ENCODE measurements at places on chromosomes 1 and 21.

GRCh38 chr1:26164036-26164860, 4.5 kb downstream of the C1orf232 start:
- no peak for DNase-seq

GRCh38 chr1:10867138-10867721, 70.8 kb upstream of the CASZ1 start:
- DNase-seq = peak; percentile 16

- DNase-seq = no peak
Measured at GRCh38 chr1:58231204-58231603, 315.3 kb downstream of the OMA1 start.

DNA sequence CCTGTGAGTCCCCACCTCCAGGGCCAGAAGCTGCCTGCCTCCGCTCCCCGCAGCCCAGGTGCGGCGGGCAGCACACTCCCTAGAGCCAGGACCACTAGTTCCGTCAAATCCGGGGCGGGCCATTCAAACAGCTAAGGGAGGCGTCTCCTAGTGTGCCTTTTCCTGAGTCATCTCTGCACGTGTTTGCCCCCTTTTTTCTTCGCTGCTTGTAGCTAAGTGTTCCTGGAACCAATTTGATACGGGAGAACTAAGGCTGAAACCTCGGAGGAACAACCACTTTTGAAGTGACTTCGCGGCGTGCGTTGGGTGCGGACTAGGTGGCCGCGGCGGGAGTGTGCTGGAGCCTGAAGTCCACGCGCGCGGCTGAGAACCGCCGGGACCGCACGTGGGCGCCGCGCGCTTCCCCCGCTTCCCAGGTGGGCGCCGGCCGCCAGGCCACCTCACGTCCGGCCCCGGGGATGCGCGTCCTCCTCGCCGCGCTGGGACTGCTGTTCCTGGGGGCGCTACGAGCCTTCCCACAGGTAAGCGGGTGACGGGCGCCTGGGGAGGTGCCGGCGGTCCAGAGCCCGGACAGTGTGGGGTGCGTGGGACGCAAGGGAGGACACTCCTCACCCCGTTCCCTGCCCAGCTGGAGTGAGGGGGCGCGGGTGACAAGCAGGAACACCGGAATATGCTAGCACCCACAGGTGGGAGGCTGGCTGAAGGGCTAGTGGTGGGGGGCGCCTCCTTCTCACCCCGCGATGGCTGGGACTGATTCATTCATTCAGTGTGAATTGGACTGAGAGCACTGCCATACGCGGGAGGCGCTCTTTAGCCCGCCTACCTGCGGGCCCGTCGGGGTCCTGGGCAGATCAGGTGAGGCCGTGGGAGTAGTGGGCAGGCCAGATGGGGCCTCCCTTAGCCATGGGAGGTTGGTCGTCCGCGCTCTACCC, at the start of gene TNFRSF8:
Gene TNFRSF8 (plus strand): TSS at position 163 of the 932 bp plus-strand sequence. CDS start 296 bp downstream, at position 459.
- DNase-seq = no peak

DNA sequence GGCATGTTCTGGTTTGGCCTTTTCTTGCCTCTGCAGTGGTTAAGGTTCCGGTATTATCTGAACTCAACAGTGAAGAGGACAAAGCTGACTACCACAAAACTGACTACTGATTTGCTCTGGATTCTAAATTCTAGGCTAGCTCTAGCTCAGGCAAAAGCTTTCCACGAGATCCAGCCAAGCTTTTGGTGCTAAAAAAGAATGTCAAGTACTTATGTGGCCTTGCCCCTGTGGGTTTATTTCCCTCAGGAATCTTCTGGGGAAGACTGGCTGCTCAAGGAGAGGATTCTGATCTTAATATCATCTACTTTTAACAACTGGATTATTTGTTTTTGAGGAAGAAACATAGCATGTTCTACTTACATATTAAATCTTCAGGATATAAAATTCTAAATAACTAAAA, 26.1 kb upstream of the MTMR11 start:
- no peak for DNase-seq

DNA sequence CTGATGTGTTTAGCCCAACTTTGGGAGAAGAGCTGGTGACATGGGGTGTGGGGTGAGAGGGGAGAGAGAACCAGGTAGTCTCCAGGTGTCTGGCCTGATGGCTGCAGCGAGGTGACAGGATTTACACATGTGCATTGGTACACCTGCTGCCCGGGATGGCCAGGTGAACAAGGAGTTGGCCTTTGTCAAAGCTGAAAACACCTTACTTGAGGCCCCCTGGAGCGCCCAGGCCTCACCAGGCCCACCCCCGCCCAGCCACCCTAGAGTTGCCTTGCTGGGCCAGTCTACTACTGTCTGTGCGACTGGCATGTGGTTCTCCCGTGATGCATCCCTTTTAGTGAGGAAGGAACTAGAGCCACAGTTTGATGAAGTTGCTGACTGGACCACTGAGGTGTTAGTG, 90.5 kb downstream of the ADARB1 start:
- no peak for DNase-seq

GRCh38 chr1:167328816-167329483, 108.3 kb downstream of the POU2F1 start:
- no peak for DNase-seq

GRCh38 chr1:16012590-16013219, 5.1 kb downstream of the HSPB7 start:
- no peak for DNase-seq

DNA sequence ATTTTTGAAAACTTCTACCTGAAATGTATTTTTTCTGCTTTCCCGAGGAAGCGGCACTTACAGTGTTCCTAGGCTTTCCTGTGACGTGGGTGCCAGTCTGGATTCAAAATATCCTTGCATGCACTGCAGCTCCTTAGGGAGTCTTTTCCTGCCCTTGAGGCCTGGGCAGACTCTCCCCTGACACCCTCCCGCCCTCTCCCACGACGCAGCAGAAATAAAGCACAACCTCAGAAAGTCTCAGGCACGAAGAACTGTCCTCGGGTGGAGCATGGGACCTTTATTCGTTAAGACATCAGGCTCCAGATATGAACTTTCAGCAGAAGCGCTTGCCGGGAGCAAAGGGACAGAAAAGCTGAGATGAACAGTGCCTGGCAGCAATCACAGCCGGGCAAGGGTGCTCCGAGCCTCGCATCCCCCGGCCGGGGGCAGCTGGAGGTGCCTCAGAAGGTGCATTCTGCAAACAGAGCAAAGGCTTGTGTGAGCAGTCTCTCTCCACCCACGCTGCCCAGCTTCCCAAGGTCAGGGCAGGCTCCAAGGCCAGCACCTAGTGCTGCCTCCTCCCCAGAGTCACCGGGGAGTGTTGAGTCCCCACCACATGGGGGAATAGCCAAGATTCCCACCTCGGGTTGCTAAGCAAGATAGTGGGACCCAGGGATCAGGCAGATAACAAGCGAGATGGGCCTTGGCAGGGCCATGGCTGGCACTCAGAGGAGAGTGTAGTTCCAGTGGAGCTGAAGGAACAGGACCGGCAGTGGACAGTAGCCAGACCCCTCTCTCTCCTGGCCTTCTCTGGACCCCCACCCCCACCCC, 3.2 kb downstream of the TFF3 start:
- DNase-seq = no peak

GRCh38 chr1:21342961-21343838, 52.9 kb upstream of the ECE1 start:
- DNase-seq = no peak

GRCh38 chr1:94679332-94680038, 137.9 kb upstream of the F3 start:
- DNase-seq = no peak

- no peak for DNase-seq
Measured at GRCh38 chr1:212457740-212458338, 25.1 kb downstream of the NENF start.

DNA sequence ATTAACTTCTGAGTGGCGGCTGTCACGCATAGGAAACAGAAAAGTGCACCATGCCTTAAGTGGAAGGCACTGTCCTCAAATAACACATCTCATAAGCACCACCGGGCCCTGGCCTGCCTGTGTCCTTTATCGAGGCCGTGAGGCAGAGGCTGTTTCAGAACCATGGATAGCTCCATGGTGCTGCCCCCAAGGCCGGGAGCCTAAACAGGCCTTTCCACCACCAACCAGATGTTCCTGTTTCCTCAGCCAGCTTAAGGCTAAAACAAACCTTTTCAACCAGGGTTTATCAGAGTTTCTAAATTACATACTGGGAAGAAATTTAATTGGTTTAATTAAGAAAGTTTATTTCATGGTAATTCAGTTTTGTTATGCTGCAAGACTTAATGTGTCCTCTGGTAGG, 114.4 kb downstream of the DMRTA2 start:
- DNase-seq = no peak

GRCh38 chr1:41323243-41323642, 38.0 kb upstream of the FOXO6 start:
- DNase-seq = no peak

DNA sequence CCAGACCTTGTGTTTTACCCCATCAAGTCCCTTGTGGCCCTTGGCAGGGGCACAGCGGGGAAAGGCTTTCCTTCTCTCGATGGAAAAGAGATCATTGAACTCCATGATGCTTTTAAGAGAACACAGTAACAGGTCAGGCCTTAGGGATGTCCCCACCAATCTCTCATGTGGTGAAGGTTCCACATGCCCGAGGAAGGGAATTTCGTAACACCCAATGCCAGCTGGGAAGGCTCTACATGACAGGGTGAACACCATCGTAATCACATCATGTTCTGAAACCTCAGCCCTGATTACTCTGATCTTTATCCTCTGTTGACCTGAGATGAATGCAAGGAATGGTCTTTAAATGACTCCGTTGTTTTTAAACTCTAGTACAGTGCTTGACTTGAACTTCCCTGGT, 105.5 kb upstream of the SPAG17 start:
- DNase-seq = no peak

- DNase-seq = no peak
Measured at GRCh38 chr21:42731264-42732032, 78.0 kb downstream of the PDE9A start.

DNA sequence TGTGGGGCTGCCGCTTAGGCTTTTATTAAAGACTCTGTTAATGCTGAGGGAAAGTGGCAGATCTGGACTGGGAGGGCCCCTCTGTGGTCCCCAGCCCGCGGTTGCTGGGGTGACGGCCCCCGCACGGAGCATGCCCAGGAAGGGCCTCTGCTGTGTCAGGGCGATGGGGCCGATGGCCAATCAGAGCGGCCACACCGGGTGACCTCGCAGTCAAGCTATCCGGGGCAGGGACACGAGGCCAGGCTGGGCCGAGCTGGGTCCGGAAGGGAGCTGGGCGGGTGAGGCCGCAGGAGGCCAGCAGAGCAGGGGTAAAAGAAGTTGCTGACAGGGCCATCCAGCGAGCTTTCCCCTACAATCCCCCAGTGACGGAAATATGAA, 145.1 kb downstream of the CASZ1 start:
- DNase-seq = no peak

DNA sequence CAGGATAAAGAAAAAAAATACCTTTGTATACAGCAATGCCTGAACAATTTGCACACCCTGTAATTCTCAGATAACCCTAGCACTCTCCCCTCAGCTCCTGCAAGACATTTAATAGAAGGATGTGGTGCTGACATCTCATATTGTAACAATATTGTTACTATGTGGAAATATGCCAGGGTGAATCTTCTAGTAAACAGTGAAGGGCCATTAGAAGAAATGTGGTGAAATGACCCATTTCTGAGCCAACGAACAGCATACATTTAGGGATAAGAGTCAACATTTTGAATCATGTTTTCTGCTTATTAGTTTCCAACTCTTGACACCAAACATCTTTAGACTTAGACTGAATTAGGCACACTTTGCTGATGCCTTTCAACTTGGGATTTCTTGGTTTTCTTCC, 188.2 kb downstream of the KAZN start:
- no peak for DNase-seq

DNA sequence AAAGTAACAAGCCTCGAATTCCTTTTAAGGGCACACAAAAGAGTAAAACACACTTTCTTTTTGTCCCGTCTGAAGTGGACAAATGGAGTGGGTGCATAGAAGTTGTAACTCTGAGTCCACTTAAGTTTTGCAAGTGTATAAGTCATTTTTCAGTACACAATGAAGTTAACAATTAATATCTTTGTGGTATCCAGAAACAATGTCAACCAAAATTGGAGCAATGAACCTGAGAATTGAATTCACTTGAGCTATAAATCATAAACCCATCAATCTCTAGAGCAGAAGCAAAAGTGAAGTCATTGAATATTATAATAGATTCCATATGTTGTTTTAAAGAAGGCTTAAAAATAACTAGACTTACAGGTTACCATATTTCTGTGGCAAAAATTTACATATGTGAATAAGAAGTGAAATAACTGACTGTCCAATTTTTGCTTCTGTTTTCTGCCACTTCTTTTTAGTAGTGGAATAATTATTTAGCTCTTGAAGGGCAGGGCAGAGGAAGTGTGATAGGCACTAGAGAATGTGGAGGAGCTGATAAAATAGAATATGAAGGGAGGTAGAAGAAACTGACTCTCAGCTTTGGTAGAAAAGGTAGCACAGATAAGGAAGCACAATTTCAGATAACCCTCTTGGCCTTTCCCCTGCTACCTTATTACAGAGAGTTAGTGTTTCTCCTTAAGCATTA, 73.9 kb upstream of the RGL1 start:
- DNase-seq = no peak

DNA sequence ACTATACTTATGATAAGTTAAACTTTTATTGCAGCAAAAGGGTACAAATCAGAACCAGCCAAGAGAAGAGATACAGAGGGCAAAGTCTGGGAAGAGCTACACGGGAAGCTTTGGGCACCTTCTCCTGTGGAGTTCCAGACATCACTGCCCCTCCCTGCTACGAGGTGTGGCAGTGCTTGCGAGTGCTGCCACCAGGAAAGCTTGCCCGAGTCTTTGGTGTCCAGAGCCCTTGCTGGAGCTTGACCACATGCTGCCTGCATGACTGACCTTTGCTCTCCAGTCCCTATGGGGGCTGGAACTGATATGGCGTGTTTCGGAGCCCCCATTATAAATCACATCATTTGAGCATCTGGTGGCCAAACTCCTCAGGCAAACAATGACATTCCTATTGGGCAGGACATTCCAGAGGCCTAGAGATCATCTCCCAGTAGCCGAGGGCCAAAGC, 23.4 kb downstream of the PLEKHO1 start:
- no peak for DNase-seq

DNA sequence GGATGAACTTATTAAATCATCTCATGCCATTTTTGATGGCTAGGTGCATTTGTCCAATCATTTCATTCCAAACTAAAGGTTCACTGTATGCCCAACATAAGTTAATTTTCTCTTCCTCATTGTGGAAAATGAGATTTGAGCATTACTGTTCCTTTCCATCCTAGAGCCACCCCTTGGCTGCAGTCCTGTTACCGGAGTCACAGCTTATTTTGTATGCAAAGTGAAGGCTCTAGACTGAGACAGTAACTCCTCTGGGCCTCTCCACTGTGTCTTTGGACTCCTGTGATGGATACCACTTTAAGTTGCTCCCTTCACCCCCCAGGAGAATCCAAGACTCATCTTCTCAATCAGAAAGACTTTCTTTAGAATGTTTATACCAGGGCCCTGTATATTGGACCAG, 59.7 kb downstream of the FGGY start:
- DNase-seq = no peak
